Retinal pigment epithelial cell (primary cell): ENCODE measurements at places on chromosomes 3 and 15.

- no peak for DNase-seq
These were observed 43.0 kb upstream of the FGF7 start for GRCh38 chr15:49379996-49380395.

DNA sequence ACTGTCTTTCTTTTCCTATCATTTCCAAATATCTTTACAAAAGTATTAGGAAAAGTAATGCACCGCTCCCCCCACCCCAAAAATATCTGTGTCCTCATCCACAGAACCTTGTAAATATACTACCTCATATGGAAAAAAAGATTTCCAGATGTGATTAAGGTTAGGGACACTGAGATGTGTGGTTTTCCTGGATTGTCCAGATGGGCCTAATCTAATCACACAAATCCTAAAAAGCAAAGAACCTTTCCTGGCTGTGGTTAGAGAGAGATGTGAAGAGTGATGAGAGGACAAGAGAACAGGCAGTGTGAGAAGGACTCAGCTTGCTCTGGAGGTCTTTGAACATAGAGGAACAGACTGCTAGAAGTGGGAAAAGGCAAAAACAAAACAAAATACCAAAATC is 77.7 kb downstream of the ROBO1 start:
- no peak for DNase-seq

- no peak for DNase-seq
These were observed 113.2 kb upstream of the FGF7 start for GRCh38 chr15:49309889-49310288.

DNA sequence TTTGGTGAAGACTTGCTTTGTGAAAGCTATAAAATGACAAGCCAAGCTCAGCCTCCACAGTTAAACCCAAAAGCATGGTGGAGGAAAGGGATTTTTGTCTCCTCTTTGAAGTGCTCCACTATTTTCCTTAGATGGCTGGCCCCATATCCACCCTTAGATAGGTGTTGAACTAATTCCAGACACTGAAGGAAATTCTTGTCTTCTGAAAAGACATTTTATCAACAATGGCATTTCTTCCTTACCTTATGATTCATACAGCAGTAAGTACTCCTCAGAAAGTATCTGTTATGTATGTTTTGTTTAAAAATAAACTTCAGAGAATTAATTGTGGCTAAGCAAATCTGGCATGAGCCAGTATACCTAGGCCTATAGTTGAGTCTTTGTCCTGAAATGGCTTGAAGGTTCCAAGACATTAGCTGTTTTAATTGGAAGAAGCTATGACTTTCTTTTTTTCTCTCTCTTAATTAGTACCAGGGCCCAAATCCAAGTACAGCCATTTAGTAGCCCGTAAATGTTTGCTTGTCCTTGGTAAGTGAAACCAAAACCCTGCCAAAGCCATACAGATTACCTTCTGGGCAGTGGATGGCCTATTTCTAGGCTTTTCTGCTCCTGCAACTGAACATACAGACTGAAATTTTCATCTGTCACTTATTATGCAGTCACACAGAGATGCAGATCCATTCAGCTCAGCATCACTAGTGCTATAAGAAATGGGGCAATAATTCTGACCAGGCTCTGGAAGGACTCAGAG is 5.1 kb upstream of the BFSP2 start:
- no peak for DNase-seq

DNA sequence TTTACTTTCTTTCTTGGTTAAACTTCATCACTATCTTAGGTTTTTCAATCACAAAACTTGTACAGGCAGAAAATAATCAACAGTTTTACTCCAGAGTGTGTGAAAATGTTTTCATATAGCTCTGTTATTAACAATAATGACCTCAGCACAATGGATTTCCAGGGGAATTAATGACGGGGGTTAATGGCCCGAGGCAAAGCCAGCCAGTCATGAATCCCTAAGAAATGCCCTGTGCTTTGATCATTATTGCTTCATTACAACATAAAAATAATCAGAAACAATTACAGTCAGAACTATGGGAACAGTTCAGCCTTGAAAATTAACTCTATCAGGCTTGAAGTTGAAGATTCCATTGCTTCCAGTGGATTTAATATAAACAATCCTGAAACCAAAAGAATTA is 875.4 kb downstream of the ROBO2 start:
- no peak for DNase-seq

- DNase-seq, result no peak
These were observed 14.3 kb downstream of the TPM1 start for GRCh38 chr15:63056829-63057228.

DNA sequence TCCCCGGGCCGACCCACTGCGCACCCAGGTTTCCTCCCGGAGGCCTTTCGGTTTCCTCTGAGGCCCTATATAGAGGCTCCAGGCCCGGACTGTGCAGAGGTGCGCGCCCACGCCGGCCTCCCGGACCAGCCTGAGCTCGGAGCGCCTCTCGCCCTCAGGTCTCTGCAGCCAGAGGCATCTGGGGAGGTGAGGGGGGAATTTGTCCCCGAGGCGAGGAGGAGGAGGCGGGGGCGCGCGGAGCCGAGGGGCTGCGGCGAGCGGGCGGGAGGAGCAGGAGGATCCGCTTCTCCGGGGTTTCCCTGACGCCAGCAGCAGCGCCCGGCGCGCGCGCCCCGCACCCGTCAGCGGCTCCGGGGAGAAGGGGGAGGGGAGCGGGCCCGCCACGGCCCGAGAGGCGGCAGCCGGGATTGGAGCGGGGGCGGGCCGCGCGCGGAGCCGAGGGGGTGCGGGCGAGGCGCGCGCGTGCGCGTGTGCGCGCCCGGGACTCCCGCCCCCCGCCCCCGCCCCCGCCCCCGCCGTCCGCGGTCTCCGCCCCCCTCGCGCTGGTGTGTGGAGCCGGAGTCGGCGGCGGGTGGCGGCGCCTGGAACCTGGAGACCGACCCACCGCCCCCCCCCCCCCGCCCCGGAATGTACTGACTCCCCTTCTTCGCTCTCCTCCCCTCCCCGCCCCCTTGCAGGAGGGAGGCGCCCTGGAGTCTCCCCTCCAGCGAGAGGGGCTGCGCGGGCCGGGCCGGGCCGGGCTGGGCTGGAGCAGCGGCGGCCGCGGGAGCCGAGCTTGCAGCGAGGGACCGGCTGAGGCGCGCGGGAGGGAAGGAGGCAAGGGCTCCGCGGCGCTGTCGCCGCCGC is at the start of gene NEO1:
TSS of gene NEO1 (plus strand) at position 657 of the 846 bp plus-strand sequence. CDS start 213 bp downstream, outside the sequence.
- DNase-seq, result peak; percentile 43
